ENCODE measurements at places on chromosomes 7 and 10.

DNA sequence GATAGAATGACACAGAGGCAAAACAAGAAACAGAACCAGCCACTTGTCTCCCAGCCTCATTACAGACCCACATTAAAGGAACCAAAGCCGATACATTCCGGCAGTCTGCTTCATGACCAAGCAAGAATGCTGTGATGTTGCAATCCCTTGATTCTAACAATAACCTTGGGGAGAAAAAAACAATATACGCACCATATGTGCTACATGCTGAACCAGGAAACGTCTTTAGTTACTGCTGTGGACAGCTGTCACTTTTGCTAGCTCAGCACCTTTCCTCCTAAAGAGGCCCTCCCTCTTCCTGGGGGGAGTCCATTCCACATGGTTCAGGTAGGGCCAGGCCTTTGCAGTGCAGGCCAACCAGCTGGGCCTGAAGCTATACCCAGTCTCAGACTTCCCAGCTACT, 79.1 kb downstream of the PRTFDC1 start:
- DNase-seq, result peak; percentile 97

DNA sequence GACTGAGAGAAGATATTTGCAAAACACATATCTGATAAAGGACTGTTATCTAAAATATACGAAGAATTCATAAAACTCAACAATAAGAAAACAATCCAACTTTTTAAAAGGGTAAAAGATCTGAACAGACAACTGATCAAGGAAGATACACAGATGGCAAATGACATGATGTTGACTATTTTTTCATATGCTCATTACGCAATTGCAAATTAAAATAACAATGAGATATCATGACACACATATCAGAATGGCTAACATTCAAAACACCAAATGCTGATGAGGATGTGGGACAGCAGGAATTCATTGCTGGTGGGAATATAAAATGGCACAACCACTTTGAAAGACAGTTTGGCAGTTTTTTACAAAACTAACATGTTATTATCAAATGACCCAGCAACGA, 8.9 kb downstream of the DENND11 start:
- DNase-seq, result no peak

DNA sequence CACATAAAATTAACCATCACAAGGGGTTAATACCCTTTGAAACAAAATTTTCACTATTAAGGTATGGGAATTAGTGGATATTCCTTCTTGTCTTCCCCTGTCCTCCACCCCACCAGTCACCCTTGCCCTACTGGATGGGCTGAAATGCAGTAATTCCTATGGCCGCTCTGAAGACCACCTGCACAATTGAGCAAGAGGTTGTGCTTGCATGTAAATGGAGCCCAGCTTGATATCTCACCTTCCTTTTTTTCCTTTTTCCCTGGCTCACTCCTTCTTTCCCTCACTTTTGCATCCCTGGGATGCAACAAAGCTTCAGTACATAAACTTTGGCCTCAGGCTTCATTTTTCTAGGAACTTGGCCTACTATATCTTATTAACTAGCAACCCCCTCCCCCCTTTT, 184.6 kb downstream of the SNX10 start:
- DNase-seq, result no peak

DNA sequence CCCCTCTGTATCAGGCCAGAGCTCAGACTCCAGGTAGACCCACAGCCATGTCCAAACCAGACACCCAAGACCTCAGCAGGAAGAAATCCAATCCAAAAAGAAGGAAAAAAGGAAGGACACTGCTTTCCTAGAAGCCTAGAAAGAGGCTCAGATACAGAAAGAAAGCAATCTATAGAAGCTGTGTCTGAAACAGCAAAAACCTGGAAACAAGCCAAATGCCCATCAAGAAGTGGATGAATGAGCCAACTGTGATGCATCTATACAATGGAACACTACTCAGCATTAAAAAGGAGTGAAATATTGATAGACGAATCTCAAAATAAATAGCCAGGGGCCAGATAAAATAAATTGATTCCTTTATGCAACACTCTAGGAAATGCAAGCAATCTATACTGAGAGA, 31.6 kb downstream of the GRB10 start:
- no peak for DNase-seq

GRCh38 chr10:18136073-18136791, 4.0 kb upstream of the CACNB2 start:
- peak; percentile 68 for DNase-seq

DNA sequence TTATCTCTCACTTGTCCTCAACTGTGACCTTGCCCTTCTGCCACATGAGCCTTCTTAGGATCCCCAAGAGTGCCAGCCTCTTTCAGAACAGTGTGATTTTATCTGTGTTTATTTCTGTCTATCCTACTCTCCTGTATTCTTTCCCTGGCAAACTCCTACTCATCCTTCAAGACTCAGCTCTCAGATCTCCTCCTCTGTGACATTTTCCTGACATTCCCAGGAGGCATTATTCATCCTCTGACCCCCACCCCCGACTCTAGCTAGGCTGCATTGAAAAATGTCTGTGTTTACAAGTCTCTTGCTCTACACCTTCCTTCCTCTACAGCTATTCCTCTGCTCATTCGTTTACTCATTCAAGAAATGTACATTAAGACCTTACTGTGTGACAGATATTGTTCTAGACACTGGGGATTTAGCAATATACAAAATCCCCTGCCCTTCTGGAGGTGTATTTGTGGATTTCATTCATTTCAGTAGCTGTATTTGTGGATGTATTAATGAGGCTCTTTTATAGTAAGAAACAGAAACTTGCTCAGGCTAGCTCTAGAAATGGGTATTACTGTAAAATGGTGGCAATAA, 61.4 kb upstream of the COMTD1 start:
- no peak for DNase-seq

GRCh38 chr10:1367938-1368841, 312.0 kb downstream of the WDR37 start:
- no peak for DNase-seq

GRCh38 chr7:151249732-151250072, 1.2 kb upstream of the SMARCD3 start:
- peak; percentile 61 for DNase-seq

DNA sequence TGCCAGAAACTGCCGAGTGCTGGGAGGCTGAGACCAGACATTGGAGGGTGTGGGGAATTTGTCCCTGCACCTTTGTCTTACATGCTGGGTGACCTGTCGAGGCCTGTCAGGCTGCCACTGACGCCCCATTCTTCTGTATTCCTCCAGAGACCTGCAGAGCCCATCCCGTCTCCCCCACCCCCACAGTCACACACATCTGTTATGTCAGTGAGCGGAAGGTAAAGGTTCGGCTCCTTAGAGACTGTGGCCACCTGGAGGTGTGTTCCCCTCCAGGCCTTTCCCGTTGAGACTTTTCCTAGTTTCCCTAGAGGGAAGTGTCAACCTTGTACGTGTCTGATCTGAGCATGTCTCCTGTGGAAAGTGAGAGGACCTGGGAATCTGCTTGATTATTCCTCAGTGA, 84.5 kb downstream of the ATXN7L1 start:
- DNase-seq, result no peak

GRCh38 chr7:69598081-69598486, at the start of gene AUTS2:
Gene AUTS2, plus strand, starts transcription at chr7:69598475. Its CDS starts 1,179 bp downstream, at chr7:69599654.
- peak; percentile 95 for DNase-seq

DNA sequence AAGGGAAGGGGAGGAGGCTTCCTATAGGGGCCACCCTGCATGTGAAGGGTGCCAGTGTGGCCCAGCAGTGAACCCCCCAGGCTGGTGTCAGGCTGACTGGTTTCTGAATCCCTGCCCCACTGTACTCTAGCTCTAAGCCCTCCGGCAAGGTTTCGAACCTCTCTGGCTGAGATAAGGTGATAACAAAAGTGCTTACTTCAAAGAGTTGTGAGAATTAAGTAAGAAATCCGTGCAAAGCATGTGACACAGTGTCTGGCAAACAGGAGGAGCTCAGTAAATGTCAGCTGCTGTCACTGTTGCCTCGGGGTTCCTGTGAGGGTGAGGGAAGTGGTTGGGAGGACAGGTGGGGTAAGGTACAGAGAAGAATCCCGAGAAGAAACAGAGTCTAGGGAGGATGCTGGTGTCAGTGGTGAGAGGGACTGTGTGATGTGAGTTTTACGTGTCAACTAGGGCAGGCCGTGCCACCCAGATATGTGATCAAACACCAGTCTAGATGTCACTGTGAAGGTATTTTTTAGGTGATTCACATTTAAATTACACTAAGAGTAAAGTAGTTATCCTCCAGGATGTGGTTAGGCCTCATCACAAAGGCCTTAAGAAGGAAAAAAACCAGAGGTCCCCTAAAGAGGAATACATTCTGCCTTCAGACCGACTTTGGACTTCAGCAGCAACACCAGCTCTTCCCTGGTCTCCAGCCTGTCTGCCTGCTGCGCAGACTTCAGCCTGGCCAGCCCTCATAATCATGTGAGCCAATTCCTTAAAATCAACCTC, 64.4 kb downstream of the BPGM start:
- peak; percentile 59 for DNase-seq

DNA sequence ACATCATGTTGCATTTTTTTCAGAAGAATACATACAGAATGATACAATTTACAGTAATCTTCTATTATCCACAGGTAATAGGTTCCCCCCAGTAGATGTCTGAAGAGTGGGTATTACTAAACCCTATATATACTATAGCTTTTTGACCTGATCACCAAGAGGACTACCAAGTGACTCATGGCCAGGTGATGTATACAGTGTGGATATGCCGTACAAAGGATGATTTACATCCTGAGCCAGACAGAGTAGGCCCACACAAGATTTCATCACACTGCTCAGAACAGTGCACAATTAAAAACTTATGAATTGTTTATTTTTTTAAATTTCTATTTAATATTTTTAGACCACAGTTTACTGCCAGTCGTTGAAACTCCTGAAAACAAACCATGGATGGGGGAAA, 70.6 kb downstream of the STEAP1B start:
- no peak for DNase-seq

DNA sequence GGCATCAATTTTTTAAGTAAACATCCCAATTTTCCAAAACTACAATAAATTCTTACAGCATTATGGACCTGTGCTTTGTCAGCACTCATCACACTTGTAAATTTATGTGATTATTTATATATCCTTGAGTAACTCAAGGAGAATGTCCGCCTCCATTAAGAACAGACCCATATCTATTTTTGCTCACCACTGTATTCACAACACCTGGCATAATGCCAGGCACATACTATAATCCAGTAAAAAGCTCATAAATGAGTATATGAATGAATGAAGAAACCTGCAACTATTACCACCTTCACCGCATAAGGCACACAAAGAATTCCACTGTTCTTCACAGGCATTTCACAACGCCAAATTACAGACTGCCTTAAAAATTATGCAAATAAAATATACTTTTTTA, 46.9 kb downstream of the MINDY3 start:
- peak; percentile 13 for DNase-seq

DNA sequence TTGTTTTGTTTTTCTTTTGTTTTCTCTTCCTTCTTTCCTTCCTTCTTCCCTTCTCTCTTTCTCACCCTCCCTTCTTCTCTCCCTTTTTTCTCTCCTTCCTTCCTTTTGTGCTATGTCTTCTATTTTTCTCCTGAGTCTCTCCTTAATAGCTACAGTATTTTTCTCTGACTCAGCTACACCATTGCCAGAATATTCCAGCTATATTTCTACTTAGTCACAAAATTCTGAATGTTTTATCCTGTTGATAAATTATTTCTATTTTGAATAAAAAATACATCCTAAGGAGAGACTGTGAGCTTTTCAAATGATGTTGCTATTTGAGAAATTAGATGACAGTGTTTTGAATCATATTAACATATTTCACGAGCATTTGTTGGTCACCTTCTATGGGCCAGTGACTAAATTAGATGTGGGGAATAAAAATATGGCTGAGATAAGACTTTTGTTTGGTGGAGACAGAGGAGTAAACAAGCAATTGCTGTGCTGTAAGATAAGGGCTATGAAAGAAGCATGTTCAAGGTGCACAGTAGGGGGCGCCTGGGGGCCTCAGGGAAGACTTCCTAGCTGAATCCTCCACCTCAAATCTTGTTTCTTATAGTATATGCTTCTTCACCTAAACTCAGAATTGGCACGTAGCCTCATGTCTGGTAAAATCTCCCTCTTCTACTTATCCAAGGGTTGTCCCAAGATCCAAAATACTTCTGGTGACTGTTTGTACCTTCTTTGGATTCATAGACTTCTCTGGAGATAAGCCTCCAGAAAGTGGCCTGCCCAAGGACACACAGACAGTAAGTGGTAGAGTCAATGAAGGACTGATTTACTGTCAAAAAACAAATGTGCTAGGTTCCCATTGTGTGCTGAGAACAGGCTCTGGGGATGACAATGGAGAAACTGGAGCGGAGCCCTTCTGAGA, 115.5 kb upstream of the CREB5 start:
- peak; percentile 39 for DNase-seq

GRCh38 chr10:54665095-54665494, 135.9 kb downstream of the PCDH15 start:
- DNase-seq, result no peak

GRCh38 chr7:132140341-132140740, 435.9 kb downstream of the PLXNA4 start:
- no peak for DNase-seq

GRCh38 chr10:86376852-86377796, 10.5 kb upstream of the GRID1 start:
- DNase-seq, result peak; percentile 44

GRCh38 chr10:116688741-116689495, 53.4 kb downstream of the HSPA12A start:
- DNase-seq, result no peak

GRCh38 chr10:72550239-72550638, 75.6 kb downstream of the MICU1 start:
- DNase-seq, result no peak

- DNase-seq, result peak; percentile 45
Observed at GRCh38 chr10:91424016-91424415, 13.9 kb downstream of the HECTD2 start.

GRCh38 chr7:151264615-151265014, 16.1 kb upstream of the SMARCD3 start:
- DNase-seq, result no peak

DNA sequence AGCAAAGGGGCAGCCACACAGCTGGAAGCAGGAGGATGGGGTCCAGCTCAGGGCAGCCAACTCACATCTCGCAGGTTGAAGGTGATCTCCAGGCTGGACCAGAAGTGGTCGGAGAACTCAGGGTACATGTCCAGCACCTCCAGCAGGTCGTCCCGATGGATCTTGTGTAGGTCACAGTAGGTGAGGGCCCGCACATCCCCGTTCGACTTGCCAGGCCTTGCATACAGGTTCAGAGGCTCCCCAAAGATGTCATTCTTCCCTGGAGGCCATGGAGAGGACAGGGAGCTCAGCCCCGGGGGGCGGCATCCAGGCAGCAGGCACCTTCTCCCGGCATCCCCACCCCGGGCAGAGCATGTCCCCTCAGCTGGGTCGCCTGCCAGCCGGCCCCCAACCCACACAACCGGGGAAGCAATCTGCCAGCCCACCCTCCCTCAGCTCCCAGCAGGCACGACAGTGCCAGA, 29.3 kb downstream of the KCNH2 start:
- no peak for DNase-seq

- peak; percentile 14 for DNase-seq
Observed at GRCh38 chr10:93580828-93581227, 14.4 kb downstream of the FFAR4 start.

DNA sequence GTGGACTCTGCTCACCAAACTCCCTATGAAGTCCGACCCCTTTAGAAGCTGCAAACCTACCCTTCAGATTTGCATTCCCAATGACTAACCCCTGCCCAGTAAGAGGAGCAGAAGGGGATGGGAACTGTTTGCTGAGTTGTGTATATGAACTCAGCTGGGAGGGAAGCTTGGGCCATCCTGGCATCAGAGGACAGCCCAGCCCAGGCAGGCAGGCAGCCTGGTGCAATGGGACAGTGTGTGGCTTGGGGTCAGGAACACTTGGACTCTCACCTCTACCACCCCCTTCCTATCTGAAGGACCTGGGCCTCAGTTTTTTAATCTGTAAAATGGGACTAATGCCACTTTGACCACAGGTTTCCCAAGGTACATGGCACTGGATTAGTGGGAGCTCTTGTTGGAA, 147.4 kb upstream of the GPR26 start:
- no peak for DNase-seq

- no peak for DNase-seq
Observed at GRCh38 chr10:62760401-62760800, 44.1 kb upstream of the ADO start.

Measured in fibroblast of upper back skin (primary cell).